Cerebellar nuclear complex (tissue), 1 donor: ENCODE measurements at places on chromosomes 13 and 19.

GRCh38 chr13:21967871-21968270 is 297.0 kb downstream of the FGF9 start:
- DNase-seq = no peak

GRCh38 chr13:81197483-81197882 is 856.6 kb upstream of the SPRY2 start:
- DNase-seq = no peak

GRCh38 chr13:21639561-21639960 is 31.3 kb upstream of the FGF9 start:
- DNase-seq = no peak

GRCh38 chr19:10501971-10502523 is 1.1 kb downstream of the KEAP1 start:
- no peak for DNase-seq

GRCh38 chr19:7562646-7563393 is 27.3 kb downstream of the PNPLA6 start:
- DNase-seq = no peak

DNA sequence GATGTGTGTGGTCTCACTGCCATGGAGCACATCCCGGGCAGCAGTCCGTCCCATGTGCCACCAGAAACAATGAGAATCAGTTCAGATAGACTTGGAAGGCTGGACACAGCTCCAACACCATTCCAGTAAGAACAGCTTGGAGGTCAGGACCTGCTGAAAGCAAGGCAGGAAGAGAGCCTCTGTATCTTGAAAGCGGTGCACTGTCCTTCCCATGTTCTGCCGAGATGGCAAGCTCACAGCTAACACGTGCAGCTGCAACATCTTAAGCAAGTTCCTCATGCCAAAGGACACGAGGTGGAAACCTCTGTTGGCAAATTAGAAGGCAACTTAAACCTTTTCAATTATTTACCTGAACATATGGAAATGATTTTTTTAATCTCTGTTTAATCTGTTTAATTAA is 175.4 kb downstream of the DLEU7 start:
- no peak for DNase-seq
